RWPE1 (cell line): ENCODE measurements at places on chromosomes 1 and 21.

DNA sequence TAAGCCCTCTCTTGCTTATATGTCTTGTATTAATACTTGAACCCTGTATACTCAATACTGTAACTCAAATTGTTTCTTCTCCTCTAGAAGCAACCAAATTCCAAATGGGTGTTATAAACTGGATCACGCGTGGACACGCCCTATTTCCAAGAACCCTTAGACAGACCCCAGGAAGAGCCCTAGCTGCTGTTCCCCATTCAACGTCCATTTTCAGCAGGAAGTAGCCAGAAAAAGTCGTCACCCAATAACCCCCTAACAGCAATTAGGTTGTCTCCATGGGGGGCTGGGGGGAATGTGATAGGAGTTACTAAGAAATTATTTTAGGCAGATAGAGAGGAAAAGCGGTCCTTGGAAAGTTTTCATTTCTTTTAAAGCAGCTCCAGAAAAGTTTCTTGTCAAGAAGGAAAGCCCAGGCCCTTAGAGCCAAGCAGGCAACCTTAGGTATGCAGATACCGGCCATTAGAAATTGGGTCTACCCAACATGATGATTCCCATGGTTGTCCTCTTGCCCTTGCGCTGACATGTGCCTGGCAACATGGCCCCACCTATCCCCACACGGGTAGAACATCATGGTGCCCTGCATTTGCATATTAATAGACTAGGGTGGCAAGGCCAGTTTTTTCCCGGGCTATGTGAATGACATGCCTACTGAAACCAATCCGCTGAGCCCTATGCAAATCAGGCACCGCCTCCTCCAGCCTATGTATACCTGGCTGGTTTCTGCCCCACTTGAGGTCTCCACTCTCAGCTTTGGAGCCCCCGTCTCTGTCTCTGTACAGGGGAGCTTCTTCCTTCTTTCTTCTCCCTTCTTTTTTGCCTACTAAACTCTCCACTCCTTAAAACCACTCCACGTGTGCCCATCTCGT is 4.0 kb upstream of the CD46 start:
- DNase-seq: no peak

DNA sequence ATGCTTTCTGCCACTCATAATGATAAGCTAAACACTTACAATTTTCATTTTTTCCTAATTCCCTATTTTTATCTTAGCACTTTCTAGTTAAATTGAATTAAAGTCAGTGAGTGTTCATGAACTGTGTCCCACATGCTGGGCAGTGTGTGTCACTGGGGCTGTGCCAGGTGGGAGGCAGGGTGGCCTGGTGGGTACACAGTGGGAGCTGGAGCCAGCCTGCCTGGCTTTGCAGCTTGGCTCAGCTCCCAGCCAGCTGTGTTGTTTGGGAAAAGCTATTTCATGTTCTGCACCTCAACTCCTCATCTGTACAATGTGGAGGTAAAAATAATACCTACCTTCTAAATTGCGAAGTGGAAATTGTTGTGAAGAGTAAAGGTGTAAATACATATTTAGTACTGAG is 238.4 kb downstream of the PLA2G4A start:
- DNase-seq: no peak

GRCh38 chr1:173530795-173531693 is 53.9 kb downstream of the PRDX6 start:
- no peak for DNase-seq

DNA sequence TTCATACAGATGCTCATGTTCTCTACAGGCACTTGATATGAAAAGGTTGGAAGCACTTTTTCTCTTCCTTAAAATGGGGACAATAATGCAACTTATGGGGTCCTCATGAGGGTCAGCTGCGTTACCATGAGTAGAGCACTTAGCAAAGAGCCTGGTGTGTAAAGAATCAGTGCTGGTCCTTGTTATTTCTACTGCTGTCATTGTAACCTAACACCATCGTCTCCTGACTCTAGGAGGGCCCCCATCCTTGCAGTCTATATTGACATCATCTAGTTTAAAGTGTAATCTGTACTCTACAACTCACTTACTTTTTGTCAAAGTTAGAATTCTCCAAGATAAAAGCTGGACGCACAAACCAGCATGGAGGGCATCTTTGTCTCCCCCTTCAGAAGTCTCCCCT is 2.4 kb downstream of the CAPN9 start:
- DNase-seq: no peak

DNA sequence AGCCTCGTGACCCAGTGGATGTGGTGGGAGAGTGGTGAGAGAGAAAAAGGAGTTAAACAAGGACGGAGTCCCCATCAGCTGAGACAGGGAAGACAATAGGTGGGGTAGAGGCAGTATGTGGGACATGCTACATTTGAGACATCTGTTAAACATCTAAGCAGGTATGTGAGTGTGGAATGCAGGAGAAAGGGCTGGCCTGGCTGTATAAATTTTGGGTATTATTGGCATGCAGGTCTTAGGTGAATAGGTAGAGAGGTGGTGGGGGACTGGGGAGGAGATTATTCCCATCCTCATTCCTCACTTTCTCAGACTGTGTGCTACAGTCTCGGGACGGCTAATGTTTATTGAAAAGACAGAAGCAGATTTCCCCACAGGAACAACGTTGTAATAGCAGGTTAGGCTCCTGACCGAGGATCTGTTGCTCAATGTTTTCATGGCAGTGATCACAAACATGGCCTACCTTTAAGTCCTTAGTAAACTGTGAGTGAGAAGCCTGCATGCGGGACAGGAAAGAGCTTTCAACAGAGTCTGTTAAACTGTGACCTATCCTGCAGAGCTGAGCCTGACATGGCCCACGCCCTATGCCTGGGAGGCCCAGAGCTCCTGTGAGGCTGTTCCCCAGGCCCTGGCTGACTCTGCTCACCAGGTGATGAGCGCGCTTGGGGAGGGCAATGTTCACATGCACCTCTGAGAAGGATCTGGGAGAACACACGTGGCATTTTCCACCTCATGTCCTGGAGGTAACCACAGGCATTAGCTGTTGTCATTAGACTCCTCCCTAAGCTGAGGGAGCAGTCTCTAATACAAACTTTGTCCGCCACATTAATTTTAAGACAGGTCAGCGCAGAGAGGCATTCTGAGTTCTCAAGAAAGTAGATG is 16.5 kb downstream of the VSIG8 start:
- no peak for DNase-seq

GRCh38 chr1:173017792-173018191 is 32.9 kb downstream of the TNFSF18 start:
- no peak for DNase-seq

DNA sequence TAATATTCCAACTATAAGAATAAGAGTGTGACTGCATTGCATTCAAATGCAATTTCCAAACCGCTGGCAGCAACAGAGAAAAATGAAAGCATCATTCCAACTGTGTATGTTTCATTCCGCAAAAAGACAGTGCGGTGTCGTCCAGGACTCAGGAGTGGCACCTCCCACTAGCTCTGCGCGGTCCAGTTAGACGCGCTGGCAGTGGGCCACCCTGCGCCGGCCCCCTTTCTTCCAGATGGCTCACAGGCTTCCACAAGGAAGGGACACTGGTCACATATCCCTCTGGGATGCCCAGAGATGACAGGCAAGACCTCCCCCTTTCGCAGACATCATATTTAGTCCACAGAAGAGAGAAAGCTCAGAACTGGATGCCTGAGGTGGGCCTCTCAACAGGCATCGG is 11.9 kb downstream of the WRAP73 start:
- no peak for DNase-seq

DNA sequence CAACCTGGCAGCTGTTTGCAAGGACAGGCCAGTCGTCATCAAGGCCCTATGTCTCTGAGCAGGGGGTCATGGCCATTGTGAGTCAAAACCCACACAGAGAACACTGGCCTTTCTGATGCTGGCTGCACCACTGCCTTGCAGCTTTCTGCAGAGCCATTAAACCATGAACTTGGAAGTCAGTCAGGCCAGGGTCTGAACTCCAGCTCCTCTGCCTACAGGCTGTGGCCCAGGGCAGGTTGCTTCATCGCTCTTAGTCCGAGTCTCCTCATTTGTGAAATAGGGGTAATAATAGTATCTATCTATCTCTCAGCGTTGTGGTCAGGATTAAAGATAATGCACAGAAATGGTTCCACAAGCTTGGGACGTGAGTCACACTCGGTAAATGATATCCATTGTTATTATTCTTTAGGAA is 35.8 kb upstream of the HIVEP3 start:
- DNase-seq: peak; percentile 79

- no peak for DNase-seq
Measured at GRCh38 chr21:32135401-32136363, 143.2 kb downstream of the MIS18A start.

- DNase-seq: no peak
Measured at GRCh38 chr1:204509186-204509635, 7.0 kb upstream of the MDM4 start.

- DNase-seq: no peak
Measured at GRCh38 chr1:224666913-224667312, 50.8 kb downstream of the CNIH3 start.

DNA sequence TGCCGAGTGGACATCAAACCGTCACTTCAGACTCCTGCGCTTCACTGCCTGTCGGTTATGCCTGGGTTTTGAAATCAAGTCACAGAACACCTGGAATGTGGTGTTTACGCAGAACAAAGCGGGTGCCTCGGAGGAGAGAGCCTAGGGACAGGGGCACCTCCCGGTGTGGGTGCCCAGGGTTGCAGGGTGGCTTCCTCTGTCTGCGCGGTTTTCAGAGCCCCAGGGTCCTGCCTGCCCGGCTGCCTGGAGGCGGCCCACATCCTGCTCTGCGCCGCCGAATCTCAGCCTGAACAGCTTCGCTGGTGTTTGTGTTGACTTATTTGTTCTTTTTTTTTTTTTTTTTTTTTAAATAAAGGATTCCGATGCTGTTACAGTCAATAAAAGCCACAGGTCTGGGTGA is 113.5 kb upstream of the COL6A1 start:
- no peak for DNase-seq

GRCh38 chr1:7457811-7458210 is 313.3 kb upstream of the VAMP3 start:
- no peak for DNase-seq

DNA sequence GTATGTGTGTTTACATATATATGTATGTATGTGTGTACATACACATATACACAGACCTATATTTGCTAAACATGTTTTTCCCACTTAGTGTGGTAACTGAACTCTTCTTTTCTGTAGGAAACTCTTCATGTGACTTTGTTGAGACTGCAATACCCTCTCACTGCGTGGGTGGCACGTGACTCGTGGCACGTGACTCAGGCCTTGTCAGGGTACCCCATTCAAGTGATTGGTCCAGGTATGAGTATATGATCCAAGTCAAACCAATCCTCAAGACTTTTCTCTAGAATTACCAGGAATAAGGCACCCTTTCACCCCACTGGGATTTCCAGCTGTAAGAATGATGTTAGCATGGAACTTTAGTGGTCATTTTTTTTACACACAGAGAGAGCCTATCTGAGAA is 149.2 kb upstream of the KCNK2 start:
- DNase-seq: no peak

GRCh38 chr1:156499842-156500542 is 583 bp downstream of the MEF2D start:
- DNase-seq: no peak

DNA sequence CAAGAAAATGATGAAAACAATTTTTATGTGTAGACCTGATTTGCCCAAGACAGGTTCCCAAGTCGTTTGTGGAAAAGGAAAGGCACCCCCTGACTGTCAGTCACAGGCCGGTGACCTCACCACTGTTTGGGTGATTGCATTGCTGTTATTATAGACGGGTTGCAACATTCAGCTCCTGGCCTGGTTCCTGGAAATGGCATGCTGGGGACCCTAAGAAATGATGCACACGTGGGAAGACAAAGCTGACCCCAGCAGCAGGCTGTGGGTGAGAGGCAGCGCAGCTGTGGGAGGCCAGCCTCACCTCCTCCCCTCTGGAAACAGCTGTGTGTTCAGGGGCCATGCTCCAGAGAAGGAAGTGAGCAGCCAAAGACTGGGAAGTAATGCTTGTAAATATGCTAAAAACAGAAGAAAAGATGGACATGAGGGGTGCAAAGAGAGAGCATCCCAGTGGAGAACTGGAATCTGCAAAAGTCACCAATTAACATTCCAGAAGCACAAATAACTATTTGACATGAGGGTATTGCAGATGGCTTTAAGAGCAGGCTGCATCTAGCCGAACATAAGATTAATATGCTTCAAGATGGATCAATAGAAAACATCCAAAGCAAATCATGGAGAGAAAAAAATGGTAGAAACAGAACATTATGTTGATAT is 23.4 kb upstream of the ABCG1 start:
- DNase-seq: no peak

DNA sequence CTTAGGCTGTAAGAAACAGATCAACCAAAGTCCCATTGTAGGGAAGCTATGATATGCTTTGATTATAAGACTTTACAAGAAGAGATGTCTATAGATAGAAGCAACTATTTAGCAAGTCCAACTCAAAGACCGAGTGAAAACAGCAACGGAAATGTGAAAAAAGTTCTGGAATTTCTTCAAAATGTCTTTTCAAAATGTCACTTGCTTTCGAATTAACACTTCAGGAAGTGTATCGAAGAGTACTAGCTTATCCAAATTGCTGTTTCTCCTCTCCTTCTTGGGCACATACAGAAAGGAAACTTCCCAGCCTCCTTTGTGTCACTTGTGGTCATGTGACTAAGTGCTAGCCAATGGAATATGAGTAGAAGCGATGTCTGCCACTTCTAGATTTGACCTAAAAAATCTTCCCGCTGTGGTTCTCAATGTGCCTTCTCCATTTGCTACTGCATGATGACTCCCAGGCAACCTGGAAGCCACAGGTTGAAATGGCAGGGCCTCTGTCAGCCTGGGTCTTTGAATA is 89.9 kb downstream of the TSEN15 start:
- DNase-seq: no peak

GRCh38 chr1:182681568-182681912 is 2.8 kb downstream of the RGS8 start:
- no peak for DNase-seq

DNA sequence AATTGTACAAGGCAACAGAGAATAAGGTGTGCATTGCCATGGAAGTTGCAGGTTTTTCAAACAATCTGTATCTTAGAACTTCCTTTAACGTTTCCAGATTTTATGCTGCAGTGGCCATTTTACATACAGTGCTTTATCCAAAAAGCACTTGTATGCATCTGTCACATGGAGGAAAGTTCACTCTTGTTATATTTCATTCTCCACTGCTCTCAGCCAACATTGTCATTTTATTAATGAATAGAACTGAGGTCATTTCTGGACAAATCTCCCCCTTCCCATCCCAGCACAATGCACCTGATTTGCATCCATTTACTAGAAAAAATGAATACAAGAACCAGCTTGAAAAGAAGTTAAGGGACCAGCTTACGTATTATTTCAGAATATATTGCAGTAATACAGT is 342.0 kb downstream of the USP25 start:
- no peak for DNase-seq

- DNase-seq: no peak
Measured at GRCh38 chr1:221774054-221774842, 32.4 kb upstream of the DUSP10 start.

- peak; percentile 28 for DNase-seq
Measured at GRCh38 chr1:167935216-167936067, 1.0 kb upstream of the DCAF6 start.

- DNase-seq: no peak
Measured at GRCh38 chr1:210653771-210654170, 325.1 kb downstream of the HHAT start.
